LHCN-M2 (cell line): ENCODE measurements at places on chromosomes 11 and 22.

DNA sequence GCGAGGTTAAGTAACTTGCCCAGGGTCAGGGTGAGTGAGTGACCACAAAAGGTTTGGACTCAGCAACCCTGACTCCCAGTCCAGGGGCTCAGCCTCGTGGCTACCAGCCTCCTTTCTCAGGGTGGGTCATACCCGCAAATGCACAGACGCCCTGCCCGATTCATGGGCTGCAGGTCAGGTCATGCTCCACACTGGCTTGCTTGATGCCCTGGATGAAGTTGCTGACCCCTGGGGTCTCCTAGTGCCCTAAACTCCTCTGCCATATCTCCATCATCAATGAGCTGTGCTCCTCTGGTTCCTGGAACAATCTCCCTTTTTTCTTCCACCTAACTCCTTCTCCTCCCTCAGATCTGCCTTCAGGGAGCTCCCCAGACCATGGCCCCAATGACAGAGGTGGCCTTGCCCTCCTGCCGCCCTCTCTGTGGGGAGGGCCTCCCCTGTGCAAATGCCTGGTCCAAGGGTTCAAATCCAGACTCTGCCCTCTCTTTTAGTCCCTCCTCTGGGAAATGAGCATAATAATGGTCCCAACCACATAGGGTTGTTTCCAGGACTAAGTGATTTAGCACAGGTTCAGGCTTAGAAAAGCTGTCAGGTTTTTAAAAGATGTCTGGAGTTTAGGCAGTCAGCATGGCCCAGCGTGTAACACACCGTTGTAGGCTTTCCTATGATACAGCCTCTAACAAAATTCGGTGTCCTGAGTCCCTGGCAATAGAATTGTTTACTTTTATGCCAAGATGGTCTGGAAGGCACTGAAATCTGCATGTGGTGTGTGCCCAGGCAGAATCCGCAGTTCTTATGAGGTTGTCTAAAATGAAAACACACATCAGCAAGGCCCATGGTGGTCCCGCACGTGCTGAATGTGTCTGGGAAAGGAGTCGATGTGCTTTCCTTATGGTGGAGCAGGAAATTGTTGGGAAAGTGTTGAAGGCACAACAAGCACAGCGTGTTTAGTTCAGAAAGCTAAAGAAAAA, 63.6 kb downstream of the CD82 start:
- DNase-seq, result no peak

- peak; percentile 92 for DNase-seq
These were observed 57.0 kb downstream of the ETS1 start for GRCh38 chr11:128530118-128531074.

- DNase-seq, result peak; percentile 62
These were observed 124.7 kb downstream of the PARVA start for GRCh38 chr11:12502046-12502445.

- DNase-seq, result peak; percentile 76
These were observed 45.7 kb upstream of the DEFB108B start for GRCh38 chr11:71787098-71787823.

DNA sequence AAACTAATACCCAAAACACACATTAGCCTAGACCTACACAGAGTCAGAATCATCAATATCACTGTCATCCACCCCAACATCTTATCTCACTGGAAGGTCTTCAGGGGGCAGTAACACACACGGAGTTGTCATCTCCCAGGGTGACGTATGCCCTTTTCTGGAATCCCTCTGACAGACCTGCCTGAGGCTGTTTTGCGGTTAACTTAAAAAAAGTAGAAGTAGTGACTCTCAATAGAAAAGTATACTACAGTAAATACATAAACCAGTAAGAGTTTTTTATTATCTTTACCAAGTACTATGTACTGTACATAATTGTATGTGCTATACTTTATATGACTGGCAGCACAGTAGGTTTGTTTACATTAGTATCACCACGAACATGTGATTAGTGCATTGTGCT, 80.5 kb downstream of the PGR start:
- no peak for DNase-seq

GRCh38 chr11:42054351-42054900, 595.0 kb upstream of the LRRC4C start:
- DNase-seq, result no peak

GRCh38 chr11:129967996-129968395, 34.6 kb downstream of the PRDM10 start:
- no peak for DNase-seq

DNA sequence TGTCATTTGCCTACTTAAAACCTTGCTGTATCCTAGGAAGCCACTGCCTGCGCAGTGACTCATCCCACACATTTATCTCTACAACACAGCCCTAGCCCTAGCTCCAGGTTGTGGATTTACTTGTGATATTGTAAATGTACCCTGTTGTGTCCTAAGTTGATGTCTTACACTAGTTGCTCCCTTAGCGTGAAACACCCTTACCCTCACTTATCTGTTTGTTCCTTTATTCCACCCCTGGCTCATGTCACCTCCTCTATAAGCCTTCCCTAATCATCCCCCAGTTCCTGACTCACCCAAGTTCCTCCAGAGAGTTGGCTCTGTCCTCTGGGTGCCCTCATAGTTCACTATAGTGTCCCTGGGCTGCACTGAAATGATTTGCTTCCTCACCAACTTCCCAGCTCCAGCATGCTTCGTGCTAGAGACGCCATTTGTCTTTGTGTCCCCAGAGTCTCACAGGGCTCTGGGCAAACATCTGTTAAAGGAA, 431.8 kb upstream of the FAT3 start:
- no peak for DNase-seq

GRCh38 chr11:57162179-57162898, 19.4 kb upstream of the LRRC55 start:
- DNase-seq, result no peak

- DNase-seq, result no peak
These were observed 449.9 kb downstream of the OPCML start for GRCh38 chr11:133082453-133082781.

GRCh38 chr11:93279851-93280347, 50.6 kb upstream of the DEUP1 start:
- DNase-seq, result no peak

- DNase-seq, result no peak
These were observed 25.0 kb downstream of the MN1 start for GRCh38 chr22:27776650-27776958.

- no peak for DNase-seq
These were observed 1479.2 kb downstream of the TBC1D22A start for GRCh38 chr22:48241658-48242057.

- no peak for DNase-seq
These were observed 65.9 kb upstream of the LINC01488 start for GRCh38 chr11:69415411-69416142.

DNA sequence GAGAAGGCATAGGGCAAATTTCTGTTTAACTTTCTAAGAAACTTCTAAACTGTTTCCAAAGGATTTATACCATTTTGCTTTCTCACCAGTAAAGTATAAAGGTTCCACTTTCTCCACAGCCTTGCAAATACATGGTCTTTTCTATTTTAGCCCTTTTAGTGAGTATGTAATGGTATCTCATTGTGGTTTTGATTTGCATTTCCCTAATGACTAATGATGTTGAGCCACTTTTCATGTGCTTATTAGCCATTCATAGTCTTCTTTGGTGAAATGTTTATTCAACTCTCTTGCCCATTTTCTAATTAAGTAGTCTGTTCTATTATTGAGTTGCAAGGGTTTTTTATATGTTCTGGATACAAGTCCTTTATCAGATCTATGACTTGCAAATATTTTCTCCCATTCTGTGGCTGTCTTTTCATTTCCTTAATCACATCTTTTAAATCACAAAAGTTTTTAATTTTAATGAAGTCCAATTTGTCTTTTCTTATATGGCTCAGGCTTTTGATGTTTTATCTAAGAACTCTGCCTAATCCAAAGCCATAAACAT, 83.8 kb upstream of the KCNQ1OT1 start:
- peak; percentile 5 for DNase-seq

- no peak for DNase-seq
These were observed 728.2 kb upstream of the ANO5 start for GRCh38 chr11:21464601-21465193.

GRCh38 chr11:132671851-132672370, 860.4 kb downstream of the OPCML start:
- DNase-seq, result no peak

- no peak for DNase-seq
These were observed 49.4 kb downstream of the SMIM38 start for GRCh38 chr11:69204941-69205742.

- no peak for DNase-seq
These were observed 10.4 kb upstream of the SAMM50 start for GRCh38 chr22:43944670-43945430.

DNA sequence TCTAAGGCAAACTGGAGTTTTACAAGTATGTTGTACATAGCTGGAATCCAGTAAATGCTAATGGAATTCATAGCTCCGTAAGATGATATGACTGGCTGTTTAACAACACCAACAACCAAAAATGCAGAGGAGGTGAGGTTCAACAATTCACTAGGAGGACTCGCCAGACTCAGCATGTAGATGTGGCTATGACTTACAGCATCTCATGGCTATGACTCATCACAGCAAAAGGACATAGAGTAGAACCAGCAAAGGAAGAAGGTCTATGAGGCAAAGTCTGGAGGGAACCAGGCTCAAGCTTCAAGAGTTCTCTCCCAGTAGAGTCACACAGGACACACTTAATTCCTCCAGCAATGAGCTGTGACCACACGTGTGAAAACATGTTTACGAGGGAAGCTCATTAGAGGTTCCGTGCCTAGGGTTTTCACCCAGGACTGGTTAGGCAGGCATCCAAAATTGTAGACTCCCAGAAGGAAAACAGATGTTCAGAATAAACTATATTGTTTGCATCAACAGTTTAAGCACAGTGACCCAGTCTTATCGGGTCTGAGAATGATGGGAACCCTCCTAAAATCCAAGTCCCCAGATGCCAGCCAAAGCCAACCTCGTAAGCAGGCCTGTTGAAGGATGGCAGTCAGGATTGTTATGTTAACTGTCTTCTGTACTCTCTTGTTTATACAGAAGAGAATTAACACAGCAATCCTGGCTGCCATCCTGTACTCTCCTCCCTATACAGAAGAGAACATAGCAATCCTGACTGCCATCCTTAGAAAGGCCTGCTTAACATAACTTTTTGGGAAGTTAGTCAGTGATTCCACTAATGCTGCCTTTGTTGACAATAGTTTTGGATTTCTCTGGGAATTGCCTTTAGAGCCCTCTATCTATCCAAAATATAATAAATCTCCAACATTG, 116.6 kb downstream of the LARGE1 start:
- DNase-seq, result peak; percentile 62

GRCh38 chr22:23182309-23183060, 2.2 kb downstream of the BCR start:
- DNase-seq, result peak; percentile 19

- no peak for DNase-seq
These were observed 24.5 kb downstream of the ST14 start for GRCh38 chr11:130183878-130184610.

- DNase-seq, result no peak
These were observed 1.6 kb downstream of the APLP2 start for GRCh38 chr11:130071211-130071712.
